ENCODE measurements at places on chromosomes 1 and 21.

- no peak for DNase-seq
Observed at GRCh38 chr1:221562542-221563475, 179.1 kb downstream of the DUSP10 start.

DNA sequence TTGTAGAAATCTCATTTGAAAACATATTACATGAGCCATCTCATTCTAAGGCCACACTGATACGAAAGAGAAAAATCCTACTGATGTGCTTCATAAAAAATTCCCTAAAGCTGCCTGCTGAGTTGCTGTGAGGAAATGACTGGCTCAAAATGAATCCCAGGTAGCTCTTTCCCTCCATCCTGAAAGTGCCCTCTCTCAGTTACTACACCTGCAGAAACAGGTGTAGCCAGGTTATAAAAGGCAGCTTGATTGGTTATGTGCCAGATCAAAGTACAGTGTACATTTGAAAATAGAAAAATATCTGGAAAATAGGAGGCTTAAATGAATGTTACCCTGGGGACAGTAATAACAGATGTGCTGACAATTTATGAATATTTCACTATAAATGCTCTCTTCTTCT lies 833.4 kb upstream of the ADGRL4 start:
- DNase-seq = no peak

- DNase-seq = no peak
Observed at GRCh38 chr21:46545363-46545762, 59.5 kb downstream of the S100B start.

- DNase-seq = no peak
Observed at GRCh38 chr1:99566290-99567021, 79.5 kb upstream of the PALMD start.

- DNase-seq = no peak
Observed at GRCh38 chr1:155069551-155070157, 6.1 kb downstream of the EFNA4 start.

GRCh38 chr1:175272361-175272760 lies 79.8 kb upstream of the KIAA0040 start:
- no peak for DNase-seq

DNA sequence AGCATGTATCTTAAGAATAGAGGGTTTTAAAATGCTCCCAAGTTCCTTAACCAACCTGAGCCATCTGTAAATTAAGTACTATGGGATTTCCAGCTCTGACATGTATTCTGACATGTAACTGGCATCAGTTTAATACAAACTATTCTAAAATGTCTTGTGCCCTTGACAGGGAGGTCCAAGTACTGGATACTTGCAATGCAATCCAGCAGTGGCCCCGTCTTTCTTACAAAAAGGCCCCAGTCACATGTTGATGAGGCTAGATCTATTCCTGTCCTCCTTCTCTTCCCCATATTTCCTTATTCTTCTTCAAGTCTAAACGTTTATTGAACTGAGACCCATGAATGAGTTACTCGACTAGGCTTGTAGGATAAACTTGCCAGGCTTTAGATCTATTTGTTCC lies 46.4 kb downstream of the MRPL39 start:
- DNase-seq = no peak

GRCh38 chr1:63082766-63083165 lies 239.6 kb upstream of the FOXD3 start:
- DNase-seq = no peak

GRCh38 chr1:203276916-203277545 lies 28.3 kb upstream of the BTG2 start:
- DNase-seq = no peak

DNA sequence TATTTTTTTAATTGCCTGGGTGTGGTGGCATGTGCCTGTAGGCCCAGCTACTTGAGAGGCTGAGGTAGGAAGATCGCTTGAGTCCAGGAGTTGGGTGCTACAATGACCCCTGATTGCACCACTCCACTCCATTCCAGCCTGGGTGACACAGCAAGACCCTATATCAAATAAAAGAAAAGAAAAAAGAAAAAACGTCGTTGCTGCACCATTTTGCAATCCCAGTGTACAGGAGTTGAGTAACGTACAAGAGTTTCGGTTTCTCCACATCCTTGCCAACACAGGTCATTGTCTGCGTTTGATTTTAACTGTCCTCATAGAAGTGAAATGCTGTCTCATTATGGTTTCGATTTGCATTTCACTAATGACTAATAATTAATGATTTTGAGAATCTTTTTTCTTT lies 7.9 kb downstream of the ZNF684 start:
- DNase-seq = no peak

GRCh38 chr1:5926686-5927435 lies 65.4 kb downstream of the NPHP4 start:
- no peak for DNase-seq

- DNase-seq = no peak
Observed at GRCh38 chr1:66752671-66753371, 562 bp downstream of the DYNLT5 start.

- DNase-seq = no peak
Observed at GRCh38 chr1:183331091-183331742, 87.0 kb downstream of the NMNAT2 start.

- DNase-seq = no peak
Observed at GRCh38 chr1:226486161-226486560, 62.4 kb upstream of the STUM start.

DNA sequence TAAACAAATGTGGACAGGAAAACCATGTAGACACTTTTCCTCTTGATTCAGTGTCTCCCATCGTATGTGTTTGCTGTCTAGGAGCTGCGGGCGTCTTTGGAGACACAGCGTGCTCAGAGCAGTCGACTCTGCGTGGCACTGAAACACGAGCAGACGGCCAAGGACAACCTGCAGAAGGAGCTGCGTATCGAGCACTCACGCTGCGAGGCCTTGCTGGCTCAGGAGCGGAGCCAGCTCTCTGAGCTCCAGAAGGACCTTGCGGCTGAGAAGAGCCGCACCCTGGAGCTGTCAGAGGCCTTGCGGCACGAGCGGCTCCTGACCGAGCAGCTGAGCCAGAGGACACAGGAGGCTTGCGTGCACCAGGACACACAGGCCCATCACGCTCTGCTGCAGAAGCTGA lies 27.2 kb upstream of the DIP2A start:
- no peak for DNase-seq

- peak; percentile 12 for DNase-seq
Observed at GRCh38 chr1:78009836-78010235, 5.1 kb downstream of the DNAJB4 start.

DNA sequence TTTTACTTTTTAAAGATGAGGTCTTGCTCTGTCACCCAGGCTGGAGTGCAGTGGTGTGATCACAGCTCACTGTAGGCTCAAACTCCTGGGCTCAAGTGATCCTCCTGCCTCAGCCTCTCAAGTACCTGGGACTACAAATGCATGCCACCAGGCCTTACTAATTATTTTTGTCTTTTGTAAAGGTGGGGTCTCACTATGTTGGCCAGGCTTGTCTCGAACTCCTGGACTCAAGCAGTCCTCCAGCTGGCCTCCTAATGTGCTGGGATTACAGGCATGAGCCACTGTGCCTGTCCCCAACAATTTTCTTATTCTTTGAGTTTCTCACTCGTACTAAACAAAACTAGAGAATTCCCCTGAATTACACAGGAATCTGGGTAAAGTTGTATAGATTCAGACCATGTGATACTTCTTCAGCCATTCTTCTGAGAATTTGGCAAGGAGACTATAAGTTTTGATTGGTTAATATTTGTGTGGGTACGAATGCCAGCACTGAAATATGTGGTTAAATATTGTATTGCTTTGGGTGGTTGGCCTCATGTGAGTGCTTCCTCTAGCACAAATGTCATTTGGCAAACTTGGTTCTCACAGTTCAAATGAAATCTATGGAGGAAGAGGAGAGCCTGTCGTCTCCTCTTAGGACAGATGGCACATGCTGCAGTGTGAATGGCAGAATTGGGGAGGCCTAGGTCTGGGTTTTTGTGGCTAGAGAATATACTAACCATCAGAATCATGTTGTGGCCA lies 104.9 kb downstream of the RUNX1 start:
- no peak for DNase-seq

GRCh38 chr1:8889925-8890785 lies 11.7 kb upstream of the ENO1 start:
- DNase-seq = peak; percentile 59

All from astrocyte of the cerebellum (primary cell).